Hematopoietic multipotent progenitor cell treated with erythropoietin and hydrocortisone succinate and interleukin-3 and kit ligand, for 6 days (in vitro differentiated cells): ENCODE measurements at places on chromosomes 5 and 9.

- no peak for DNase-seq
These were observed 143.1 kb upstream of the FBN2 start for GRCh38 chr5:128681096-128681495.

GRCh38 chr5:83895860-83896259 is 175.2 kb upstream of the HAPLN1 start:
- DNase-seq, result no peak

GRCh38 chr9:110241260-110241857 is 14.9 kb downstream of the TXN start:
- no peak for DNase-seq

DNA sequence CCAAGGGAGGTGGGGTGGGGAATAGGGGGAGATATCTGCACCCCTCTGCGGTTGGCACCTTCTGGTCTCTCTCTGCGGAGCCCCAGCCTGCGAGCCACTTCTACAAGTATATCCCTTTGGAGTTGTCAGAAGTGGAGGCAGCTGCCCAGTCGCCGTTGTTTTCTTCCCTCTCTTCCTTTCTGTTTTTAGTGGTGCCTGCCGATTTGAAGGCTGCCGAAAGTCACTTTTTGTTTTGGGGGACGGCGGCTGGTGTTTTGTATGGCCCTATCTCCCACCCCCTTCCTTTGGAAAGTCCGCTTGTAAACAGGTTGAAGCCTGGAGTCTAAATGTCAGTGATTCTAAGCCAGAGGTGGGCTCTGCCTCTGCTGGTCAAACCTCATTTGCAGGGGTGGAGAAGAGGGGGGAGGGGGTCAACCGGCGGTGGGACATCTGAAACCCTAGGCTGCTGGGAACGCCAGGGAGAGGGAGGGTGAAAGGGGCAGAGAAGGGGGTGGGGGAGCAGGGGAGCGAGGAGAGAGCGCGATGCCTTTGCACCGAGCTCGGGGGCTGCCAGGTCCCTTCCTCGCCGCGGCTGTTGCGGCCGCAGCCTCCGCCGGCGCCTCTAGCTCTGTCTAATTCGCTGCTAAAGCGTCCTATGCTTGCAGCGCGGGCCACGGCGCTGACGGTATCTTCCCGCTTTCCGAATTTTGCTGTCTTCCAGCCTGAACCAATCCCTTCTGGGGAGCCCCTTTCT is at the start of gene FGF10:
Gene FGF10 (minus strand): TSS at position 331 of the 733 bp plus-strand sequence. CDS start 738 bp downstream, outside the sequence.
- DNase-seq, result no peak

GRCh38 chr5:68818057-68818695 is 275.6 kb upstream of the SLC30A5 start:
- no peak for DNase-seq

DNA sequence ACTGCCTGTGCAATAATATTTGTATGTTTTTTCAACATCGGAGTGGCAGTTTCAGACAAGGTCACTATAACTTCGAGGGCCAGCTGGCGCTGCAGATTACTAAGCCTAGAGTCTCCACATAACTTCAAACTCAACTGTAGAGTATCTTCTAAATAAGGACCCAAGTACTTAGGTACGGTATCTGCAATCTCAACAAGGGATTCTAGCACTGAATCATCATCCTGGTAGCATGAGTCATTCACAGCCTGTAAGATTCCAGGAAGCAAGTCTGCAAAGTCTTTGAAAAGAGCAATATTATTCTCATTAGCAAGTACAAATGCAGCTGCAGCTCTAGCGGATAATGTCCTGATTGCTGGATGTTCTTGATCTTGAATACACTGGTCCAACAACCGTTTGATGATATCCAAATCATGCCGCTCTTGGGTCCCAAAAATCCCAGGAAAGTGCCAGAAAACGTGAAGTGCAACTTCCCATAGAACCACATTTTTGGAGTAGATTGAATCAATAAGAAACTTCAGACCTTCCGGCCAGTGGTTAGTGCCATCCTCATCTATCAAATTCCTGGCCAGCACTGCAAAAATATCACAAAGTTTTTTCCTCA is 654 bp downstream of the RANBP6 start:
- DNase-seq, result peak; percentile 14

DNA sequence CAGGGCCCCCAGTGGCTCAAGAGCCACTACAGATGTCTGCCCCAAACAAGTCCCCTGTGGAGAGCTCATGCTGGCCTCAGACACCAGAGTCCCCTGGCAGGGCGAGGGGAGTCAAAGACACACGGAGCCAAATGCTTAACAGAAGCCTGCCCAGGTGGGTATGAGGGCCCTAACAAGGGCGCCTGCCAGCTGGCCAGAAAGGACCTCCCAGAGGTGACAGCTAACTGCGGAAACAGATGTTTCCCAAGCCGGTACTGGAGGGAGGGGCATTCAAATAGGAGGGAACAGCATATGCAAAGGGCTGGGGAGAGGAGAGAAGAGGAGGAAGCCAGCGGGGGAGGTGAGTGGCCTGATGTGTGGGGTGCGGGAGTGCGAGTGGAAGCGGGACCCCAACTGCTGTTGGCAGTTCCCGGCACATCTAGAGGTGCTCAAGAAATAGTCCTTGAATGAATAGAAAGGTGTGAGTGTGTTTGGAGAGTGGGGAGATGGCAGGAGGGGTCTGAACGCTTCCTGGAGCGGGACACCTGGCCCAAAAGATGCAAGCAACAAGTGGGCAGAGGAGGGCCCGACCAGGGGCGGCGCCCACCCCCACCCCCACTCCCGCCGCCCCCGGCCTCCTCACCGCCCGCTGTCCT is 824 bp downstream of the MXD3 start:
- DNase-seq, result peak; percentile 81

DNA sequence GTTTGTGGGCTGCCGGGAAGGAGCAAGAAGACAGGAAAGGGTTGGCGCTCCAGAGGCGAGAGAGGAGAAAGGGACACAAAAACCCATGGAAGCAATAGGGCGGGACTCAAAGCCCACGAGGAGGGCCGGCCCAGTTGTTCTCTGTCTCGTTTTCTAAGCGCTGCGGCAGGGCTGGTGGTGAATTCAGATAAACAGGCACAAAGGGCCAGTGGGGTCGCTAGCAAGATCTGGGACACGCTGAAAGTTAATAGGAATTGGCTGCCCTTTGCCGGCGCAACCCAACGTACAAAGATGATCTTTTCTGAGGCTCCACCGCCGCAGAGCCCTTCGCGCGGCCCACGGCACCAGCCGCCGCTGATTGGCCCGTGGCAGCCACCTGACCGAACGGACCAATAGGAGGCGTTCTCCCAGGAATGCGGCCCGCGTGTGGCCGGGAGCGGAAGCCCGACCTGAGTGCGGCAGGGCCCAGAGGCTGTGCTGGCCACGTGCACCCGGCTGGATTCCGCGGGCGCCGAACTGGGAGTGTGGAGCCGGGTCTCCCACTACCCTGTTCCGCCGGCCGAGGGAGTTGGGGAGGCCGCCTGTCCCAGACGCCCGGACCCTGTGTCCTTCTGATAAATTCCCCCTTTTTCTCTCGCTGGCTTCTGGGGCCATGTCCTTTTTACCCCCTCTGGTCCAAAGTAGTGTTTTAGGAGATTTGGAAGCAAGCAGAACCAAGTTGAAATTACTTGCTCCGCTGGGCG is 16.8 kb upstream of the NSD1 start:
- DNase-seq, result peak; percentile 90

- DNase-seq, result no peak
These were observed 31.3 kb downstream of the IRX4 start for GRCh38 chr5:1851290-1851934.

GRCh38 chr9:107737987-107738743 is 248.6 kb upstream of the KLF4 start:
- no peak for DNase-seq
